Heart right ventricle (tissue), 16 donors: ENCODE measurements at places on chromosomes 3 and 15. TPM values are rescaled to one million over a fixed set of nuclear protein-coding genes. Genes with fewer than 3 reads are reported as not detected.

LRRC34 gene
- 0.80 TPM for polyA plus RNA-seq

FAM107A gene
- polyA plus RNA-seq = 63.4 TPM

CCDC39 gene
- polyA plus RNA-seq = 0.15 TPM

IQCF2 gene
- polyA plus RNA-seq = not detected

KCNMB2 gene
- 2.8 TPM for polyA plus RNA-seq

SLC12A1 gene
- polyA plus RNA-seq = not detected

CMTM8 gene
- polyA plus RNA-seq = 8.4 TPM

KBTBD13 gene
- polyA plus RNA-seq = 0.84 TPM

ATP8B4 gene
- 1.5 TPM for polyA plus RNA-seq

FBN1 gene
- polyA plus RNA-seq = 31.8 TPM

ASB14 gene
- polyA plus RNA-seq = 0.01 TPM

FMN1 gene
- polyA plus RNA-seq = 1.4 TPM
